Activated CD8-positive, alpha-beta T cell treated with anti-CD3 and anti-CD28 coated beads for 36 hours (primary cell): ENCODE measurements at places on chromosomes 7 and 10. TPM values are rescaled to one million over a fixed set of nuclear protein-coding genes. Genes with fewer than 3 reads are reported as not detected.

- H3K4me1 ChIP-seq, result peaks cover 94% of the 10 kb centered on the region
- peak overlapping the region; percentile 13 for H3K4me3 ChIP-seq
- H3K27me3 ChIP-seq, result no peaks in the 10 kb centered on the region
Measured at GRCh38 chr7:130918129-130919052, 184.4 kb upstream of the KLF14 start.

DNA sequence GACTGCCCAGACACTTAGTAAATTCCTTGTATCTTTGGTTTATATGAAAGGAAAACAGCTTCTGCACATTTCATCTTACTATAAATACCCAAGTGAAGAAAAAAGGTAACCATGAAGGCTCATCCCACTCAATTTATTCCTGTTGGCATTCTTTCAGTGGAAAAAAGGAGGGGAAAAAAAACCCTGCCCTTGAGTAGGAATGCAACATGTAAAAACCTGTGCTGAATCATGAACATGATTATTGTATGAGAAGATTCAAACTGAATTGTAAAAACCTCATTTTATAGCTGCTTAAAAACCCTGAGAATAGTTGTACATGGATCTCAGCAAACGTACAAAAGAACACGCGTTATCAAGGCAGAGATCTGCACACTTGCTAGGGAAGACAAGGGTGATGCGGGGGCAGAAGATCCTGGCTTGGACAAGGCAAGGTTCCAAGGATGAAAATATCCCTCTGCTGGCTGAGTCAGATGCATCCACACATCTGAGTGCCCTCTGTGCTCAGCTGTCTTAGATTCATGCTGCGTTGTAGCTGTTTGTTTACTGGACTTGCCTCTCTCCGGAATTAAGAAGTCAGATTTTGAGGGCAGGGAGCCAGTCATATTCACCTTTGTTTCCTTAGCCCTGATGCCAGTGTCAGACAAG is 658.2 kb downstream of the PARD3 start:
- no peak for DNase-seq
- H3K36me3 ChIP-seq, result no peaks in the 10 kb centered on the region
- H3K27ac ChIP-seq, result no peak overlapping the region
- H3K27me3 ChIP-seq, result no peaks in the 10 kb centered on the region
- H3K4me1 ChIP-seq, result no peaks in the 10 kb centered on the region
- H3K4me3 ChIP-seq, result no peak overlapping the region

Gene NPSR1
- total RNA-seq, result not detected

Gene SLC25A13
- total RNA-seq, result 9.0 TPM

- no peak overlapping the region for H3K27ac ChIP-seq
- no peaks in the 10 kb centered on the region for H3K4me1 ChIP-seq
- no peaks in the 10 kb centered on the region for H3K27me3 ChIP-seq
- DNase-seq, result no peak
- H3K4me3 ChIP-seq, result no peak overlapping the region
Measured at GRCh38 chr10:16986406-16987205, 143.0 kb downstream of the CUBN start.

- peaks cover 25% of the 10 kb centered on the region for H3K4me1 ChIP-seq
- H3K27ac ChIP-seq, result peak within 1 kb of the TSS; percentile 73
Measured at GRCh38 chr10:24208661-24209431, at the start of gene KIAA1217. Gene KIAA1217, plus strand, starts transcription at chr10:24209138. Its CDS starts 56 bp downstream, at chr10:24209194.
